HAP-1 (cell line): ENCODE measurements at places on chromosomes 3 and 15.

GRCh38 chr3:123047062-123047319 is 19.4 kb upstream of the SEMA5B start:
- no peak for DNase-seq

GRCh38 chr3:129015388-129016105 is 14.4 kb downstream of the EFCC1 start:
- DNase-seq = no peak

DNA sequence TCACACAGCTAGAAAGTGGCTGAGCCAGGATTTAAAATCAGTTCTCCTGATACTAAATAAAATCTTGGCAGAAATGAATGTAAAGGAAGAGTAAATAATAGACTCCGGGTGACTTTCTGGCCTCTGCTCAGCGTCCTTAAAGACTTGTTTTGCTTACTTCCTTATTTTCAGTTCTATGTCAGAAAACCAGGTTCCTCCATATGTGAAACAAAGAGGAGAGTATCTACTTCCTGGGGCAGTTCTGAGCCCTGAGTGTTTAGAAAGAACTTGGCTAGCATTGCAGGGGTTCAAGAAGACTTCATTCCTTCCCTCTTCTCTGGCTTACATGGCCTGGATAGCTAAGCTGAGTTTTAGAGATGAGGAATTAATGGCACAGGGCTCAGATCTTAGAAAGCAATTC is 222.8 kb upstream of the TLE3 start:
- no peak for DNase-seq

GRCh38 chr15:70238917-70239316 is 141.2 kb upstream of the TLE3 start:
- no peak for DNase-seq

- no peak for DNase-seq
These were observed 87.4 kb downstream of the NFKBIZ start for GRCh38 chr3:101936419-101937356.
